ENCODE measurements at places on chromosomes 3 and 15. TPM values are rescaled to one million over a fixed set of nuclear protein-coding genes. Genes with fewer than 3 reads are reported as not detected.
A peak's percentile ranks its signal among the peaks of the same experiment; 100 is the strongest.

TOPBP1 gene
- 82.4 TPM for total RNA-seq

C3orf22 gene
- total RNA-seq, result not detected

PLA2G4D gene
- not detected for total RNA-seq

RTF1 gene
- total RNA-seq, result 37.1 TPM

- no peak overlapping the region for H3K4me3 ChIP-seq
- no peak for DNase-seq
- H3K36me3 ChIP-seq, result no peaks in the 10 kb centered on the region
These were observed 14.0 kb downstream of the NANOGP8 start for GRCh38 chr15:35071106-35071505.

GRCh38 chr15:70658641-70659040 is 104.7 kb downstream of the UACA start:
- no peak overlapping the region for H3K27ac ChIP-seq
- H3K4me3 ChIP-seq, result no peak overlapping the region
- H3K4me1 ChIP-seq, result peaks cover 4% of the 10 kb centered on the region
- no peaks in the 10 kb centered on the region for H3K36me3 ChIP-seq

GRCh38 chr3:30073622-30074021 is 532.8 kb upstream of the TGFBR2 start:
- H3K36me3 ChIP-seq, result no peaks in the 10 kb centered on the region
- H3K27ac ChIP-seq, result no peak overlapping the region
- DNase-seq, result no peak
- no peaks in the 10 kb centered on the region for H3K4me1 ChIP-seq
- no peak overlapping the region for H3K4me3 ChIP-seq
- no peaks in the 10 kb centered on the region for H3K27me3 ChIP-seq

DNA sequence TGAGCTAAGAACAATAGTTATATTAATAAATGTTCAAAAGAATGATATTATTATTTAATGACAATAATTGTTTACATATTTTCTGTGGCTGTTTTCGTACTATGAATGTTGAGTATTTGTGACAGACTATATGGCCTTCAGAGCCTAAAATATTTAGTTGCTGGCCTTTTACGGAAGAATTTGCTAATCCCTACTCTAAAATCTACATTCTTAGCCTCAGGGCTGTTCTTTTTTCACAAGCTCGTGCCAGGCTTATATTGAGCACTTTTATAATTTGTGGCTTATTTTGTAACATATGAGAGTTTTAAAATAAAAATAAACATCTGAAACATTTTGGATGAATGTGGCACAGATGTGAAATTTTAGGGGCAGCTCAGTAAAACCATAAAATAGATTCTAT is 79.9 kb downstream of the KCNH8 start:
- H3K27ac ChIP-seq, result no peak overlapping the region
- H3K36me3 ChIP-seq, result no peaks in the 10 kb centered on the region
- H3K4me1 ChIP-seq, result no peaks in the 10 kb centered on the region
- no peak for DNase-seq
- peaks cover 4% of the 10 kb centered on the region for H3K27me3 ChIP-seq

DNA sequence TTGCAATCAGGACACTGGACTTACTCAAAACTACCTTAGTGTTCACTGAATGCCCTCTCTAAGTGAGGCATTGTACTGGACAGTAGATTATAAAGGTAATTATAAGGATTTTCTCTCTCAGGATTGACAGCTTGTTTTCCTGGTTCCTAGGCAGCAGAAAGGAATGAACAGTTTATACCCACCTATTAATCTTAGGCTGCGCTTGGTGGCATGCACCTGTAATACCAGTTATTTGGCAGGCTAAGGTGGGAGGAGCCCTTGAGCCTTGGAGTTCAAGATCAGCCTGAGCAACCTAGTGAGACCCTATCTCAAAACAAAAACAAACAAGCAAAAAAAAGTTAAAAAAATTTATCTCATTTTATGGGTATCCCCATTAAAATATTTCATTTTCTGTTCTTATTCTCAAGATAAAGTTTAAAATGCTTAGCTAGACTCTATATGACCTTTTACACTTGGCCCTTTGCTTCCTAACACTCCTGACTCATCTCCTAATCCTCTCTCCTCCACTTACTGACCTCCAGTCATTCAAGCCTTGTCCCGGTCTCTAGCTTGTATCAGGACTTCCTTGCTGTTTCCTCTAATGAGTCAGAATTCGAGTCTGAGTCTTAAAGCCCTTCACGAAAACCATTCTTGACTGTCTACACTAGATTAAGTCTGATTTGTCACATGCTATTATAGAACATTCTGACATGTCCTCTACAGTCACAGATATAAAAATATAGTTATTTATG is 348.6 kb downstream of the NLGN1 start:
- H3K27ac ChIP-seq, result no peak overlapping the region
- H3K4me3 ChIP-seq, result no peak overlapping the region
- H3K27me3 ChIP-seq, result no peaks in the 10 kb centered on the region
- no peaks in the 10 kb centered on the region for H3K36me3 ChIP-seq

GRCh38 chr3:122100591-122101463 is 45.7 kb downstream of the CD86 start:
- peak overlapping the region; percentile 73 for H3K4me3 ChIP-seq
- H3K36me3 ChIP-seq, result peaks cover 13% of the 10 kb centered on the region
- H3K4me1 ChIP-seq, result peaks cover 18% of the 10 kb centered on the region
- peak; percentile 78 for DNase-seq
- H3K27me3 ChIP-seq, result no peaks in the 10 kb centered on the region

All from activated CD4-positive, alpha-beta memory T cell treated with anti-CD3 and anti-CD28 coated beads, Interleukin-2, amount 10 ng/mL, durations not matched to agents 7 days and 5 days (primary cell).